ENCODE measurements at places on chromosomes 3 and 15.
A peak's percentile ranks its signal among the peaks of the same experiment; 100 is the strongest.

- DNase-seq: no peak
Observed at GRCh38 chr3:117411971-117412370, 702.4 kb downstream of the TUSC7 start.

GRCh38 chr3:189570916-189571315 is 60.3 kb upstream of the TP63 start:
- DNase-seq: no peak

DNA sequence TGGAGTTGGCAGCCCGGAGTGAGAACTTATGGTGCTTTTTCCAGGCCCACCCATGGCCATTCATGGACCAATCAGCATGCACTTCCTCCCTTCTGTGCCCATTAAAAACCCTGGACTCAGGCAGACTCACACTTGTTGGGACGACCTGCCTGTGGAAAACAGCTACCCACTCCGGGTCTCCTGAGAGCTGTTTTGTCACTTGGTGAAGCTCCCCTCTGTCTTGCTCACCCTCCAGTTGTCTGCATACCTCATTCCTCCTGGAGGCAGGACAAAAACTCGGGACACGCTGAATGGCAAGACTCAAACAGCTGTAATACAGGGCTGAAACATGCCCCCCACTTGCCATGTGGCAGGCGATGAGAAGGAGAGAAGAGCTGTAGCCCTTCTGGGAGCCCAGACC is 35.2 kb downstream of the ROPN1B start:
- DNase-seq: no peak

DNA sequence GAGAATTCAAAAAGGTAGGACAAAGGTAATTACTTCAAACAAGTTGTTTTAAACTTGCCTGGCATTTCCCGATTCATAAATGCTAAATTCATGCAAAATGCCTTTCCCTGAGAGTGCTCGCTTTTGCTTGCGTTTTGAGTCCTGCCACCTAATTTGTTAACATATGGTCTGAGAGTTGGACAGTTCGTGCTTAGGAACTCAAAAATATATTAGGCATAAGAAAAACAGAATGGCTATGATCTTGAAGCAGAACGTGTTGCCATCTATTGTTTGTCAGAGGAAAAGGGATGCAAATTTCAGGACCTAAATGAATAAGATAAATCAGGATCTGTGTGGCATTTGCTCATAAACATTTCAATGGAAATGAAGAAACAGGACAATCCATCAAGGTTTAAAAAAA is 195.8 kb downstream of the ZMAT3 start:
- DNase-seq: no peak

DNA sequence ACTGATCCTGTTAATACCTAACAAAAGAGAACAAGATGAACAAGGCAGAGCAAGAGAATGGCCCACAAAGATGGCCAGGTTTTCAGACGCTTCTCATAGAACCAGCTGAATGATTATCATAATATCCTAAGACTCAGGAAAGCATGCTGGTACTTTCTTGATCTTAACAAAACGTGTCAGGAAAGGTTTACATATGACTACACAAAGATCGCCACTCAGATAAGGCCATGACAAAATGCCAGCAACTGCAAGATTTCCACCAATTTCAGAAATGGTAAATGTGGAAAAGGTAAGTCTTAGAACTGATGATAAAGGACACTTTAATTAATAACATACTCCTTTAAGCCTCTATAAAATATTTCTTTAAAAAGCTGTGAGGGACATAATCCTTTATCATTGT is 108.8 kb downstream of the DLG1 start:
- no peak for DNase-seq

DNA sequence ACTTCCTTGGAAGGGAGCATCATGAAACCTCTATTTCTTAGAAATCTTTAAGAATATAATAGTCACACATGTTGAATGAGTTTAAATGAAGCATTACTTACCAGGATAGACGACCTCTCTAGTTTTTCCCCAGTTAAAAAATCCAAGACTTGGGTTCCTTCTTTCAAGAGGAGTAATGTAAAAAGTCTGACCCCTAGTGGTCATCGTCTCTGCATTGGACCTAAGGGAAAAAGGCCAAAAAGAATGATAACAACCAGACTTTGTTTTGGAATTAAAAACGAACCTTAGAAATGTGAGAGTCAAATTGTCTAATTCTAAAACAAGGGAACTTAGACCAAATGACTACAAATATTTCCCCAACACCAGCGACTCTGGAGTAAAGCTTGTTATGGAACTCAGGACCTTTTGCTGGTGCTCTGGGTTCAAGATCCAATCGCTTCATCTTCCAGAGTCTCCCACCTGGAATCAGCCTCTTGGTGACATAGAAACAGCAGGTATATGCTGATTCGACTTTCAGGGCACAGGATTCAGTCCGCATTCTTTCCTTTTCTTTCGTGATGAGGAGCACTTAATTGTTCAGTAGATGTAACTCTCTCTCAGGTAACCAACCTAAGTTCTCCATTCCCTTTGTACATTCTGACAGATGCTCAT is 214.8 kb upstream of the TPRG1 start:
- DNase-seq: peak; percentile 77

GRCh38 chr3:130582457-130583153 is 65.6 kb downstream of the COL6A6 start:
- no peak for DNase-seq

DNA sequence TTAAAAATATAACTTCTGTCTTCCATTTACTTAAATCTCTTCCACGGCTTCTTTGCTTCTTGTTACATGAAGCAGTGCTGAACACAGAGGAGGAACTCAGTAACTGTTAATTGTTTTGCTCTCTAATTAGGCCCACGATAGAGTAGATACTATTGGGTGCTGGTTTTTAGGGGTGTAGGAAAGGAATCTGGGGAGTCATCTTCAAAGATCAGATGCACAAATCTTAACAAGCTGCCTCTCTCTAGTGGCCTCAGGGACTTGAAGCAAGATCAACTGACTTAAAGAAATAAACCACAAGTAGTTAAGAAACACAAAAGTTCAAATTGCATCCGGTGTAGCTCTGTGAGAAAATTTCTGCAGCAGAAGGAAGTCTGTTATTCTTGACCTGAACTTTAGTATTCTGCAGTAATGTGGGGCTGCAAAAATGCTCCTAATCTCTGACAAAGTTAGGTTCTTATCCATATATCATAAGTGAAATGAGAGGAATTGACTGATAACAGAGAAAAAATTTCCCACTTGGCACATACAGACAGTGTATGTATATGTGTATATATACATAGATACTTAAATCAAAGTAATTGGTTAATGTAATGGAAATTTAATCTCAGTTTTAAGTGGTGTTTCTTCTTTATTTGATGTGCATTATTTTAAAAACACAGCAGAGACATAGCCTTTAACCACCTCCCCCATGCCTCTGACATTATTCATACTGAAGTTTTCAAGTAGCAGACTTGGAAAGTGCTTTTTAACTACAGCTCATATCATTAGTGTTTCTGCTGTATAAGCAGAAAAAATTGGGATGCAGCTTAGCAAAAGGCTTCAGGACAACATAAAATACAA is 51.8 kb downstream of the CHST2 start:
- no peak for DNase-seq

DNA sequence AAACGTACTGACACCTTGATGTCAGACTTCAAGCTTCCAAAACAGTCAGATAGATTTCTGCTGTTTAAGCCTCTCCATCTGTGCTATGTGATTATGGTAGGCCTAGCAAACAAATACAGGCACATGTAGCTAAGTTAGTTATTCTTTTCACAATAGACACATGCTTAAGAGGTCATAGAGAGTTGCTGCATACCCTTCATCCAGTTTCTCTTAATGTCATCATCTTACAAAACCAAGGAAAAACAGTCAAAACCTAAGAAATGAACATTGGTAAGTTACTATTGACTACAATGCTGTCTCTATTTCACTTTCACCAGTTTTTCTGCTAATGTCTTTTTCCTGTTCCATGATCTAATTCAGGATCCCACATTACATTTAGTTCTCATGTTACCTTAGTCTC is 946.8 kb downstream of the TUSC7 start:
- DNase-seq: no peak

- no peak for DNase-seq
Observed at GRCh38 chr3:122111974-122112373, 56.8 kb downstream of the CD86 start.

DNA sequence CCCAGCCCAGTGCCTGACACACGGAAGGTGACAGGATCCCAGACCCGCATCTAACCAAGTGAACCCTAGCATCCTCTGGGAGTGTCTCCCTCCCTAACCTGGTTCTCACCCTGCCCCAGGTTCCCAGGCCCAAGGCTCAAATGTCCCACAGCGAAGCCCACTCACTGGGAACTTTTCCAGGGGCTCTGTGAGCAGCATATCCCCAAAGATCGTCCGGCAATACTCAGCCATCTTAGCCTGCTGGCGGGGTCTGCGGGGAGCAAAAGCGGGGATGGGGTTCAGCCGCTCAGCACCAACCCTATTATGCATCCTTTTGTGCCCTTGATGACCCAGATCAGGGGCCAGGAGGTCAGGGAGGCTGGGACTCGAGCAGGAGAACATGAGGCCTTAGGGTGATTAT is 10.4 kb downstream of the PLCB2 start:
- no peak for DNase-seq

DNA sequence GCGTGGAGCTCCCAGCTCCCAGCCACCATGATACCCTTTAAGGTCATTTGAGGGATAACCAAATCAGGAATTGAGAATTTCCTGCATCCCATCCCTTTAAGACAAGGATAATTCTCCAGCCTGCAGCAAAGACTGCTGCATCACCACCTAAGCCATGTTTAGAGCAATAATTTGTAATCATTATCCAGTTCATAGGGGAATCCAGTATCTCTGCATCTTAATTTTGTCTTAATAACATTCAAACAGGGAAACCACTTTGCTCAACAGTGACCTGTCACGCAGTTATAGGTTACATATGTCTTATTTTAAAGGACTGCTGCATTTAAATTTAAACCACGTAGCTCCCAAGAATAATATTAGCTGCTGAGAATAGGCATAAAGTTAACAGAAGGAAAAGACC is 188.4 kb downstream of the SSR3 start:
- no peak for DNase-seq

DNA sequence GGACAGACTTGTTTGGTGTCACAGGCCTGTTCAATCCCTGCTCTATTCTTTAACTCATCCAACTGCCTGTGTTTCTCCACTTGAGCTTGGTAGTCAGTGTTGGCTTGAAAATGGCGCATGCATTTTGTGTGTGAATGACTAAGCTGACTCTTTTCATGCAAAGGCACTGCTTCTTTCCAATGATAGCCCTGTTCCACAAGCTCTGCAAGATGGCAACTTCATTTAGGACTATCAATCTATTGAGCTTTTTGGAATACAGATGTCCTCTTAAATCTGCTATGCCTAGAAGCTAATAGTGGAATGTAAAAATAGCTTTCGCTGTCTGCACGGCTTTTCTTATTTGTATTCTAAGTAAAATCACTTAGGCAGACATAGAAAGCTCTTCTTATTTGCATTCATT is 33.6 kb upstream of the SYNPR start:
- no peak for DNase-seq

- no peak for DNase-seq
Observed at GRCh38 chr15:52097180-52097579, 15.4 kb downstream of the BCL2L10 start.

DNA sequence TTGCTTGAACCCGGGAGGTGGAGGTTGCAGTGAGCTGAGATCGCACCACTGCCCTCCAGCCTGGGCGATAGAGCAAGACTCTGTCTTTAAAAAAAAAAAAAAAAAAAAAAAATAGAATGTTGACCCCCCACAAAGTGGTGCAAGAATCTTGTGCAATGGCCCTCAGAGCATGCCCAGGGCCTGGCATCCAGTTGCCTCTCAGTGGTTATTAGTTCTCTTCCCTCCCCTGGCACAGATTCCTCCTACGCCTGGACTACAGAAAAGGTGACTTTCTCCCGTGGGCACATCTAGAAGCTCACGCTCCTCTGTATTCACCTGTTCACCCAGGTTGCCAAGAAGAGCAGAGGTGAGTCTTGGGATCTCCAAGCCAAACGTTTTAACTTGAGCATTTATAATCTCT is 36.7 kb downstream of the ACSBG1 start:
- DNase-seq: no peak

- no peak for DNase-seq
Observed at GRCh38 chr15:72398648-72399047, 543 bp downstream of the TMEM202 start.

GRCh38 chr15:29410338-29410737 is 140.7 kb upstream of the NSMCE3 start:
- DNase-seq: no peak

- no peak for DNase-seq
Observed at GRCh38 chr3:172953571-172953970, 187.5 kb downstream of the SPATA16 start.

DNA sequence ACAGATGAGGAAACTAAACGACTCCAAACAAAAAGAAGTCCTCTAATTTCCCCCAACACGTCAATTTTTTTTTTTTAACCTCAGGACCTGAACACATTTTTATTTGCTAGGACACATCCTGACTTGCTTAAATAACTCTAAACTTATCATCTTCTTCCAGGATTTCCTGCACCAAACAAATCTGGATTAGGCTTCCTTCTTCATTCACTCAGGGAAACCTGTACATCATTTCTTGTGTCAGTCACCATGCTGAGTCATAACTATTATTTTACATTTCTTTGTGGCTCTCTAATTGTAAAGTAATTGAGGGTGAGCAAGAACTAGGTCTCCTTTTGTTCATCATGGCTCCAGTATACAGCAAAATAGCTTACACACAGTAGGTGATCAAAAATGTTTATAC is 433.4 kb upstream of the GBE1 start:
- no peak for DNase-seq

GRCh38 chr3:168051531-168052471 is 43.9 kb downstream of the GOLIM4 start:
- DNase-seq: no peak

- no peak for DNase-seq
Observed at GRCh38 chr3:108407886-108408285, 102.5 kb downstream of the MYH15 start.

DNA sequence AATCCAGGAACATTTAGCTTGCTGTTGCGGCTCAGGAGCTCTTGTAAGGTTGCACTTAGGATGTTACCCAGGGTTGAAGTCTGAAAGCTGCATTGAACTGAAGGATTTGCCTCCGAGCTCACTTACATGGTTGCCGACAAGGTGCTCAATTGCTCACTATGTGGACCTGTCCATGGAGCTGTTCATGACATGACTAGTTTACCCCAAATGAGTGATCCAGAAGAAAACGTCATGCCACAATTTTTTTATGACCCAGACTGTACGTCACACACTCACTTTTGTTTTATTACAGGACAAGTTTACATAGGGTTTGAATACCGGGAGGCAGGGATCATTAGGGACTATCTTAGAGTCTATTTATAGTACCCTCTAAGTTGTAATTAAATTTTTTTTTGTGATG is 21.0 kb upstream of the CLDN11 start:
- DNase-seq: no peak

GRCh38 chr15:89383365-89384175 is 48.9 kb upstream of the POLG start:
- peak; percentile 90 for DNase-seq

GRCh38 chr3:159904455-159904854 is 84.2 kb upstream of the IL12A start:
- DNase-seq: no peak

GRCh38 chr3:20128358-20128757 is 57.6 kb downstream of the SGO1 start:
- no peak for DNase-seq

GRCh38 chr3:152384412-152384811 is 115.7 kb downstream of the MBNL1 start:
- DNase-seq: no peak
